ENCODE measurements at places on chromosomes 12 and 14.

DNA sequence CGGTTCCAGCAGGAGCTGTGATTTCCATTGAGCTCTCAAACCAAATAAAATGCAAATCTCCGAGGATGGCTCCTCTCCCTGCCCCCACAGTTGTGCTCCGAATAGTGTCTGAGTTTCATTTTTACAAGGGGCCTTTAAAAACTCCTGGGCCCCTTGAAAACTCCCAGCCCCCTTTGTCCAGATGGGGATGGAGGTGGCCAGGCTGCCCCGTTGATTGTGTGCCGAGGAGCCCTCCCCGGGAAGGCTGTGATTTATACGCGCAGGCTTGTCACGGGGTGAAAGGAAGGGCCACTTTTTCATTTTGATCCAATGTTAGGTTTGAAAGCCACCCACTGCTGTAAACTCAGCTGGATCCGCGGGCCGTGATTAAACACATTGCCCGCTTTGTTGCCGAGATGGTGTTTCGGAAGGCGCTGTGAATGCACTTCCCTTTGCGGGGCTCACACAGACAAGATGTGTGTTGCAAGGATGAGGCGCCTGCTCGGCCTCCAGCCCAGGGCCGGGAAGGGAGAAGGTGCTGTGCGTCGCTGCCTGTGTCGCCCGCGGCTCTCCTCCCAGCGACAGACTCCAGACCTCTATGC lies 98.8 kb downstream of the TMEM132C start:
- no peak for DNase-seq

- DNase-seq, result peak; percentile 38
Observed at GRCh38 chr12:112303004-112303403, 79.2 kb downstream of the HECTD4 start.

- no peak for DNase-seq
Observed at GRCh38 chr12:132804426-132804861, 24.2 kb downstream of the GOLGA3 start.

DNA sequence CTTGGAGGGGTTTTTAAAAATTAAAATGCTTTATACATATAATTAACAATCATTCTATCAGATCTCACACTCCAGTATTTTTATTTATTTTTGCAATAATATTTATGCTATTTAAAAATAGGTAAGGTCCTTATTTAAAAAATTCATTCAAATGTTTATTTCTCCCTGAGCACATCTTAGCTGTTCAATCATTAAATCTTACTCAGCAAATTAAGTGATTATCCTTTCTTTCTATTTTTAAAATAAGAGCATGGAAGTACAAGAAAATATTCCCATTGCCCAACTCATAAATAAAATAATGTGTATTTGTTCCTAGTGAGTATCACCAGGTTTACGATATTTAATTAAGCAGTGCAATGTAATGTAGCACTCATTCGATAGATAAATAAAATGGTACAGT lies 357.2 kb upstream of the RPL10L start:
- no peak for DNase-seq

GRCh38 chr14:76830556-76830955 lies 4.3 kb downstream of the LRRC74A start:
- DNase-seq, result no peak

- DNase-seq, result no peak
Observed at GRCh38 chr12:71591601-71592000, 72.0 kb downstream of the ZFC3H1 start.

DNA sequence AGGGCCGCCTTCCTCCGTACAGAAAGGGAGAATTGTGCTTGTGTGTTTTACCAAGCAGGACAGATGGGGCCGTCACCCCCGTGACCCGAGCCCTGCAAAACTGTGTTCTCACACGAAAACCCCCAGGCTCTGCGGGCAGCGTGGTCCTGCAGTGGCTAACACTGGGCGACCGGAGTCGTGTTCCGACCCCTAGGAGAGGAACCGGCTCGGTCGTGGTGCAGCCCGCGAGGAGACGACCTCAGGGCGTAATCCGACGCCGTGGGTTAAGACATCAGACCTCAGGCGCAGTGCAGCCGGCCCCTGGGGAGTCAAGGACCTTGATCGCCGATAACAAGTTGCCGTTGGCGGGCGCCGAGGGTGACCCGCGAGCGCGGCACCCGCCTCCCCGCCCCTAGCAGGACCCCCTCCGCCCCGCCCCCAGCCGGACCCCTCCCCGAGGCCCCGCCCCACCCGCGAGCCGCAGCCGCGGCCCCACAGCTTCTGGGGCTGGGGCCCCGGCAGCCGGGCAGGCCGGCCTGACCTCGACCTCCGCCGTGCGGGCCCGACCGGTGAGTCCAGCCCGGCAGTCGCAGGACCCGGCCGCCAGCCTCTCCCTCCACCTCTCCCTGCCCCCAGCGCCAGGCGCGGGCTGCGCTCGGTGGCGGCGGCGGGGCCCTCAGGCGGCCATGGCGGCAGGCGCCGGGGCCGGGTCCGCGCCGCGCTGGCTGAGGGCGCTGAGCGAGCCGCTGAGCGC lies at the start of gene CHPT1:
Gene CHPT1, plus strand, starts transcription at position 444 of the 733 bp plus-strand sequence. Its CDS starts 222 bp downstream, at position 666.
- peak; percentile 80 for DNase-seq

DNA sequence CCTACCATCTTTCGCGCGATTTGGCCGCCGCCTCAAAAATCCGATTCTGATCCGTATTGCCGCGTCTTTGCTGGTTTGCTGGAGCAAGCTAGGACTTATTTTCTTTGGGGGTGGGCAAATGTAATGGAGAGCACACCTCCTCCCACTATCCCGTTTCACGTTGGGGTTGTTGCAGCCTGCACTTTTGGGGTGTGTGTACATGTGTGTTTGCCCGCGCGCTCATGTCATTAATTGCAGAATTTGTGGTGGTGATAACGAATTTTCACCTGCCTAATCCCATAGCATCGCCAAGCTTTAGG lies 657 bp downstream of the METAP2 start:
- DNase-seq, result no peak

DNA sequence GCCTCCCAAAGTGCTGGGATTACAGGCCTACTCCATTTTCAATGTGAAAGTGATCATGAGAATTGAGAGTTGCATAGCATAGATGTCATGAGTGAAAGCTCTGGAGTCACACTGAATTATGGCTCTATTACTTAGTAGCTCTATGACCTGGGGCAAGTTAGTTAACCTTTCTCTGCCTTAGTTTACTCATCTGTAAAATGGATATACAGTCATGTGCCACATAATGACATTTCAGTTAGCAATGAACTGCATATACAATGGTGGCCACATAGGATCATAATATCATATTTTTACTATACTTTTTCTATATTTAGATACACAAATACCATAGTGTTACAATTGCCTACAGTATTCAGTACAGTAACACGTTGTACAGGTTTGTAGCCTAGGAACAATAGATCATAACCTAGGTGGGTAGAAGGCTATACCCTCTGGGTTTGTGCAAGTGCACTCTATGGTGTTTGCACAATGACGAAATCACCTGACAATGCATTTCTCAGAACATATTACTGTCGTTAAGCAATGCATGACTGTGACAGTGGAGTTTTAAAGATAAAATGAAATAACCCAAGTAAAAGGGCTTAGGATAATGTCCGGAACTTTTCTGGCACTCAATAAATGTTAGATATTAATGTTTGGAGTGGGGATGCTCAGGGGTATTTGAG lies 53.1 kb downstream of the ZFYVE26 start:
- DNase-seq, result no peak

Data from AG20443 (cell line).